Heart right ventricle (tissue), 16 donors: ENCODE measurements at places on chromosomes 5 and 9. TPM values are rescaled to one million over a fixed set of nuclear protein-coding genes. Genes with fewer than 3 reads are reported as not detected.

DNA sequence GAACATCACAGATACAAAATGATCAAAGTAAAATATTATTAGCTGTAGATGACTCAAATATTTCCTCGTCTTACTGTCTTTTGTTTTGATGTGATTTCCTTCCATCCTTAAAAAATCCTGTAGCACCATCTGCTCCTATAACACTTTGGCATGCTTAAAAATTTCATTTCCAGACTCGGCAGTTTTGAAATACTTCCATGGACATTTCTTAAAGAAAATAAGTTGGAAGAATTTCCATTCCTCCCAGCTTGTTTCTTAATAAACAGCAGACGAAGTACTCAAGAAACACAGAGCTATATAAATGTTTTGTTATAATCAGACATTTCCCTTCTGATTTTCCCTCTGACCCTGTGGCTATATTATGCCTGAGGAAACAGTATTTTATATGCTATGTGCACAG is 41.2 kb upstream of the SVEP1 start:
- no peaks in the 10 kb centered on the region for H3K27me3 ChIP-seq
- H3K4me1 ChIP-seq = no peaks in the 10 kb centered on the region
- no peak overlapping the region for H3K27ac ChIP-seq
- H3K4me3 ChIP-seq = no peak overlapping the region
- no peak for DNase-seq

DNA sequence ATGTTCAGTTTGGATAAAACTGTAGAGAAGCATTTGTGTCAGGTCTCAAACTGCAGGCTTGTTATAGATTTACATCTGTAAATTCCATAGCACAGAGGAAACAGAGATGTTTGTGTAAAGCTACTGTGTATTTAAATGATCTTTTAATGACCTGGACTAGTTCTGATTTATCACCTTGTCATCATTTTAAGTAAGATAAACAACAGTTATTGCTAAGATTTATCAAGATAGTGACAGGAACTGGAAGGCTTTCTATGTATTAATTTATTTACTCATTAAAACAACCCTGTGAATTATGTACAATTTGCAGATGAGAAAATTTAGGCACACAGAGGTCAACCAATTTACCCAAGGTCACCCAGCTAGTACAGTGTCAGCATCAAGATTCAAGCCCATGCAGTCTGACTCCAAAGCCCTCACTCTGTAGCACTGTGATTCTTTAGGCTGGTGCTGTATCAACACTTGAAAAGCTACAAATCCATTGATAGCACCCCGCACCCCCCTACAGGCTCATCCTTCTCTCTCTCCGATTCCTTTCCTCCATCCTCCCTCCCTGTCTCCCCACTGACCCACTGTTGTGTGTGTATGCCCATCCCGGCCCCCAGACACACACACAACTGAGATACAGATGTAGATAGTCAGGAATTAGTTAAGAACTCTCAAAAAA is 184.5 kb downstream of the FBN2 start:
- H3K36me3 ChIP-seq = no peaks in the 10 kb centered on the region
- DNase-seq = no peak
- no peaks in the 10 kb centered on the region for H3K4me1 ChIP-seq
- H3K27me3 ChIP-seq = no peaks in the 10 kb centered on the region

GRCh38 chr9:97427885-97428284 is 16.0 kb downstream of the TDRD7 start:
- DNase-seq = no peak
- H3K4me3 ChIP-seq = no peak overlapping the region
- H3K4me1 ChIP-seq = no peaks in the 10 kb centered on the region
- H3K36me3 ChIP-seq = no peaks in the 10 kb centered on the region
- H3K27me3 ChIP-seq = no peaks in the 10 kb centered on the region
- no peak overlapping the region for H3K27ac ChIP-seq

GRCh38 chr9:84315278-84315877 is 25.2 kb downstream of the SLC28A3 start:
- no peaks in the 10 kb centered on the region for H3K4me1 ChIP-seq
- peak; percentile 40 for DNase-seq
- no peaks in the 10 kb centered on the region for H3K36me3 ChIP-seq
- H3K4me3 ChIP-seq = no peak overlapping the region
- no peaks in the 10 kb centered on the region for H3K27me3 ChIP-seq
- no peak overlapping the region for H3K27ac ChIP-seq

DNA sequence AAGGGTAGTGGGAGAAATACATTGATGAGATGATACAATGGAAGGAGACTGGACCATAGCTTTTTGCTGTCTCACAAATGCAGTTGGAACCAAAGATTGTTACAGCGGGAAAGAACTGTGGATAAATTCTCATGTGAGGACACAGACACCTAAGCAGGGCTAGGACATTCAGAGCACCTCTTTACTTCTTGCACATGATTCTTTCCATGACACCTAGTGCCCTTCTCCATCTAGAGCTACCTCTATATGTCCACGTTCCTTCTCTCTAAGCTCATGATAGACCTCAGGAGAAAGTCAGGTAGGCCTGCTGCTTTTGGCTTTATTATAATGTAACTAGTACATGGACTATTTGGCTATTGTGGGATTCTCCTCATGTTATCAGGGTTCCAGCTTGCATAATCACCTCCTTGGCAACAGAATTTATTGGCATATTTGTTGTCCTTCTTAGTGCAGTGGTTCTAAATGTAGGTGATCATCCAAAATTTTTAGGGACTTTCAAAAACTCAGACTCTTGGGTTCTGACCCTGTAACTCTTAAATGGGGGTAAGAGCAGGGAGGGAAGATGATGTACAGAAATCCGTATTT is 27.2 kb downstream of the NR3C1 start:
- peaks cover 87% of the 10 kb centered on the region for H3K4me1 ChIP-seq
- H3K27ac ChIP-seq = no peak overlapping the region
- H3K27me3 ChIP-seq = no peaks in the 10 kb centered on the region
- no peak for DNase-seq
- no peak overlapping the region for H3K4me3 ChIP-seq

NOXA1 gene
- 5.3 TPM for total RNA-seq

SHISAL2B gene
- not detected for total RNA-seq

DNA sequence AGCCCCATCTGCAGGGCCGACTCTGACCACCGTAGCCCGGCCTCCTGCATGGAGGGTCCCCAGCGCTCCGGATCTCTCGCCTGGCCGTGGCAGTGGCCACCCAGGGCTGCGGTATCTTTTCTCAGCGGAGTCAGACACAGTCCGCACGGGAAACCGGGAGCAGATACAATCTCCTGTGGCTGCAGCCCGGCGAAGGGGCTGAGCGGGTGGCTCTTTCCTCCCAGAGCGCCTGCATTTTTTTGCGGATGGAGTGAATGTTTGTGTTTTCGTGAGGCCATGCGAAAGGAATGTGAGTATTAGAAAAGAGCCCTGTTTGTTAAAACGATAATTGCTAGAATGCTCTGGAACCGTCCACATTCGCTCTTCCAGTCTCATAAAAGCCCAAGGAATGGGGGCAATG is 53.4 kb upstream of the PTCH1 start:
- H3K4me3 ChIP-seq = peak overlapping the region; percentile 24
- no peaks in the 10 kb centered on the region for H3K36me3 ChIP-seq
- no peak for DNase-seq
- no peak overlapping the region for H3K27ac ChIP-seq

- H3K4me3 ChIP-seq = no peak overlapping the region
- no peaks in the 10 kb centered on the region for H3K36me3 ChIP-seq
- no peaks in the 10 kb centered on the region for H3K27me3 ChIP-seq
- DNase-seq = no peak
- peaks cover 27% of the 10 kb centered on the region for H3K4me1 ChIP-seq
- no peak overlapping the region for H3K27ac ChIP-seq
These were observed 312.4 kb downstream of the DOCK8 start for GRCh38 chr9:526904-527591.
